ENCODE measurements at places on chromosomes 16 and 17.
A peak's percentile ranks its signal among the peaks of the same experiment; 100 is the strongest.

GRCh38 chr16:15642557-15643047 is 352 bp downstream of the MARF1 start:
- peak; percentile 79 for DNase-seq

DNA sequence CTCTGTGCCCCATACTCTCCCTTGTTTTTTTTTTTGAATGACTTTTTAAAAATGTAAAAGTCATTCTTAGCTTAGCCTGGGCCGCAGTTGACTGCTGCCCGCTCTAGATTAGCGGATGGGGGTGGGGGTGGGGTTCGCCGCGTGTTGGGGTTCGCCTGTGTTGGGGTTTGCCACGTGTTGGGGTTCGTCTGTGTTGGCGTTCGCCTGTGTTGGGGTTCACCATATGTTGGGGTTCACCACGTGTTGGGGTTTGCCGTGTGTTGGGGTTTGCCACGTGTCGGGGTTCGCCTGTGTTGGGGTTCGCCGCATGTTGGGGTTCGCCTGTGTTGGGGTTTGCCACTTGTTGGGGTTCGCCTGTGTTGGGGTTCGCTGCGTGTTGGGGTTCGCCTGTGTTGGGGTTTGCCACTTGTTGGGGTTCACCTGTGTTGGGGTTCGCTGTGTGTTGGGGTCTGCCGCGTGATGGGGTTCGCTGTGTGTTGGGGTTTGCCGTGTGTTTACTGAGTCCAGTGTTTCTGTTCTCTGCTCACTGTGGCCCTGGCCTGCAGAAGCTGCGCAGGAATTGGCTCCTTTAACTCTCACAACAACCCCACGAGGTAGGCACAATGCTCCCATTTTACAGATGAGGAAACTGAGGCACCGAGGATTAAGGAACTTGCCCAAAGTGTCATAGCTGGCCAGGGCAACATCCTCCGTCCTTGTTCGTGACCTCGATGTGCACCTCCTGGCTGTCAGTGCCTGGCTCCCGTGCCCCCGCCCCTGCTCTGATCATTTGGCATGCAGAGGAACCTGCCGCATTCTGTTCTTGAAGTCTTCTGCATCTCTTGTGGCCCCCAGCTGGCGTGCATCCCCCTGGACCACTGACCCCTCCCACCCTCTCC is 96.6 kb upstream of the CIBAR2 start:
- DNase-seq = no peak

DNA sequence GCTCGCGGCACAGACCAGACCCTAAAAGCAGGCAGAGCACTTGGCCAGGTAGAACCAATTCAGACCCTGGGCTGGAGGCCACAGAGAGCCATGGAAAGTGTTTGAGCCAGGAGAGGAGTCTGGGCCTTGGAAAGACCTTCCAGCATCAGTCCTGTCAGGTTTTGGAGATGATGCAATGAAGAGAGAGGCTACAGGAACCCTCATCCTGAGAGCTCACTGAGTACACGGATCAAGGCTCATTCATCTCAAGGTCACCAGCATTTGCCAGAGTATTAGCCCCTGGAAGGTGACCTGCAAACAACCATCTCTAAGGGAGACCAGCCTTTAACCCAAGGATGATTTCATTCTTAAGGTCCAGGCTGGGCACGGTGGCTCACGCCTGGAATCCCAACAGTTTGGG is 27.8 kb downstream of the TLE7 start:
- DNase-seq = no peak

DNA sequence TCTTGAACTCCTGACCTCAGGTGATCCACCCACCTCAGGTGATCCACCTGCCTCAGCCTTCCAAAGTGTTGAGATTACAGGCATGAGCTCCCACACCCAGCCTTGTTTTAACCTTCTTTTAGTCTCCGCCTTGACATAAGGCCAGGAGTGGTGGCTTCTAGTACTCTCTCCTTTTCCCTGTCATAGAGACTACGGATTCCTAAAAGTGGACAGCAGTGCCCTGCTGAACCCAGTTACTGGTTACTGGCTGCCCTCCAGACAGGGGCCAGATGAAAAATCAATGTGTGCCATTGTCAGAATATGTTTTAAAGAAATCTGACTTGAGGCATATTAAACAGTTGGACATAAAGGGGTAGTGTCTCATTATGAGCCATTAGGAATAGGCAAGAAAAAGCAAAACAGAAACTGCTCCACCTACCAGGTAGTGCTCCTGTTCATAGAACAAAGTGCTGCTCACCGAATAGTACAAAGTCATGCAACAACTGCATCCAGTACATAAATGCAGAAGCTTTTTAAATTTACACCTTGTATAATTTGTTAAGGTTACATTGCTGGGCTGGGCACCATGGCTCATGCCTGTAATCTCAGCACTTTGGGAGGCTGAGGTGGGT is 32.1 kb downstream of the TRIM25 start:
- DNase-seq = no peak

GRCh38 chr16:57424583-57424982 is 20.0 kb downstream of the CCL17 start:
- DNase-seq = no peak

GRCh38 chr17:82871056-82871775 is 31.4 kb upstream of the ZNF750 start:
- DNase-seq = no peak

DNA sequence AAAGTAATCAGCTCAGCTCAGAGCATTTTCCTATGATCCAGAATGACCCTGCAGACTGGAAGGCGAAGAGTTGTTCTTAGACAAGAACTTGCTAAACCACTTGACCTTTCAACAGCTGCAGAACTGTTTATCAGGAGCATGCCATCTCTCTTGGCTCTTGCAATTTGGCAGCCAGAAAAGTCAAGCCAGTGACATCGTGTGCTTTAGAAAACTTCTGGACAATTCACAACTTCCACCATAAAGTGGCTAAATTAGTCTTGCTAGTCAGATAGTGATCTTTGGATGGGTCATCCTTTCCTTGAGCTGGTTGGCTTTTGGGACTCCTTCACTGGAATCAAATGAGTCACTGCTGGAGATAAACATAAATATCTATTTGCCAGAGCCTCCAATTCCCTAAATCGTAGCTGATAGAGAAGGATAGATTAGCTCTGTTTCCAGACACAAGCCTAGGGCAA is 146.5 kb downstream of the MAP2K6 start:
- no peak for DNase-seq

GRCh38 chr17:7380855-7381683 is at the start of gene TNK1:
Gene TNK1, plus strand, starts transcription at chr17:7381089. Its CDS starts 1,838 bp downstream, at chr17:7382927.
- DNase-seq = peak; percentile 85

- DNase-seq = no peak
These were observed 8.2 kb downstream of the CORO6 start for GRCh38 chr17:29614349-29615047.

GRCh38 chr16:30662449-30662848 is 4.2 kb downstream of the FBRS start:
- no peak for DNase-seq

All from left colon (tissue), 2 donors.